ENCODE measurements at places on chromosomes 5 and 9. TPM values are rescaled to one million over a fixed set of nuclear protein-coding genes. Genes with fewer than 3 reads are reported as not detected.

The SHOC1 gene
- 0.11 TPM for total RNA-seq

The GRXCR2 gene
- not detected for total RNA-seq

The TNIP1 gene
- total RNA-seq: 65.8 TPM

The PCDHB4 gene
- total RNA-seq: 1.8 TPM

The CIZ1 gene
- 38.3 TPM for total RNA-seq

The DMRT3 gene
- not detected for total RNA-seq

The BARHL1 gene
- total RNA-seq: not detected

The LCN2 gene
- total RNA-seq: not detected

The NR5A1 gene
- not detected for total RNA-seq

The S1PR3 gene
- 10.5 TPM for total RNA-seq

The MGAT1 gene
- 105 TPM for total RNA-seq

The FBXO10 gene
- 9.0 TPM for total RNA-seq

The ZNG1A gene
- total RNA-seq: 53.3 TPM

The MARCOL gene
- total RNA-seq: not detected

The PPP3R2 gene
- not detected for total RNA-seq

The EPB41L4B gene
- 11.4 TPM for total RNA-seq

The SLC1A1 gene
- 18.4 TPM for total RNA-seq

The PCDHA7 gene
- total RNA-seq: 0.13 TPM

The RNF224 gene
- total RNA-seq: not detected

The ANKRD20A1 gene
- total RNA-seq: not detected

The HBEGF gene
- total RNA-seq: 1.8 TPM

The CARD9 gene
- total RNA-seq: 2.9 TPM

The UNC13B gene
- 15.0 TPM for total RNA-seq

The ANKRD31 gene
- total RNA-seq: 0.65 TPM

The SLC36A2 gene
- not detected for total RNA-seq

The ZBED3 gene
- total RNA-seq: 1.1 TPM

The AMBP gene
- total RNA-seq: 0.26 TPM

The RNF183 gene
- total RNA-seq: not detected

The HCN1 gene
- not detected for total RNA-seq

The ADAMTS16 gene
- 0.26 TPM for total RNA-seq

The NEUROG1 gene
- not detected for total RNA-seq

The SPATA9 gene
- 1.7 TPM for total RNA-seq

The JAKMIP2 gene
- total RNA-seq: 0.54 TPM

The PCDHB15 gene
- 1.9 TPM for total RNA-seq

The IL5 gene
- not detected for total RNA-seq

The BAAT gene
- not detected for total RNA-seq

The OBP2B gene
- total RNA-seq: not detected

The TRAPPC13 gene
- total RNA-seq: 29.1 TPM

The TSSK1B gene
- 0.52 TPM for total RNA-seq

The LEAP2 gene
- total RNA-seq: 0.32 TPM

The GPRIN1 gene
- total RNA-seq: 1.7 TPM

The HK3 gene
- total RNA-seq: not detected

The C1QTNF3 gene
- total RNA-seq: 2.9 TPM

The SAP30L gene
- total RNA-seq: 27.3 TPM
